ENCODE measurements at places on chromosomes 1 and 21. TPM values are rescaled to one million over a fixed set of nuclear protein-coding genes. Genes with fewer than 3 reads are reported as not detected.

DNA sequence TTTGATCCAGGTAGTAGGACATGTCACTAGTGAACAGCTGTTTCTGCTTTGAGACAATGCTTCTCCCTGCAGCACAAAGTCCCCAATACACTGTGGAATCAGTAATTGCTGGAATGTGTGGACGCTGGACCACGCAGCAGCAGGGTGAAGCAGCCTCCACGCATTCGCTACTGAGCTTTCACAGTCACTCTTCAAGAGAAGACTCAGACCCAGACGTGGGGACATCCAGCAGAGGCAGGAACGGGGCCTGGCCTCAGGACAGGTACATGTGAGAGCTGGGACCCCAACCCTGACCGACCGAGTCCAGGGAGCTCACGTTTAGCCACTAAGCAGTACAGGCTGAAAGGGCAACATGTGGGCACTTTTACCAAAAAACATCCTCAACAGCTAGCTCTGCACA is 34.1 kb upstream of the PRDM15 start:
- DNase-seq = no peak
- H3K27me3 ChIP-seq = no peaks in the 10 kb centered on the region
- no peak overlapping the region for H3K4me3 ChIP-seq
- H3K4me1 ChIP-seq = no peaks in the 10 kb centered on the region
- peaks cover 19% of the 10 kb centered on the region for H3K36me3 ChIP-seq
- H3K27ac ChIP-seq = no peak overlapping the region

DNA sequence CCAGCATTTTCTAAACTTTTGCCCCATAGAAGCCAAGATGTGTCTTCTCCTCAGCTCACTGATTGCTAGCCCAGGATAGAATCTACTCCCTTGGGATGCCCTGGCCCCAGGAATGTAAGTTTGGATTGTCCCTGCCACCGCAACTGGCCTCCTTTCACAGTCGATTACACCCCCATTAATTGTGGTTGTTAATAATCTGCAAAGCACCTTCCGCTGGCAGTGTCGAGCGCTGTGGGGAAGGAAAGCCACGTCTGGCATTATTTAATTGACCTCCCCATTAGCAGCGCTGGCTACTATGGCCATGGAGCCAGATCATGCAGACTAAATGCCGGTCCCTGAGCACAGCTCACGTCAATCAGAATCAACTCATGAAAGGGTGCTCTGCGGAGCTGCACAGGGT is 597.3 kb upstream of the PLXNA2 start:
- DNase-seq = no peak
- H3K4me3 ChIP-seq = no peak overlapping the region
- H3K27ac ChIP-seq = no peak overlapping the region
- no peaks in the 10 kb centered on the region for H3K36me3 ChIP-seq
- H3K4me1 ChIP-seq = no peaks in the 10 kb centered on the region

- no peaks in the 10 kb centered on the region for H3K36me3 ChIP-seq
- H3K4me3 ChIP-seq = no peak overlapping the region
- peaks cover 25% of the 10 kb centered on the region for H3K4me1 ChIP-seq
- H3K27me3 ChIP-seq = no peaks in the 10 kb centered on the region
These were observed 8.6 kb downstream of the MACO1 start for GRCh38 chr1:25439287-25439686.

DNA sequence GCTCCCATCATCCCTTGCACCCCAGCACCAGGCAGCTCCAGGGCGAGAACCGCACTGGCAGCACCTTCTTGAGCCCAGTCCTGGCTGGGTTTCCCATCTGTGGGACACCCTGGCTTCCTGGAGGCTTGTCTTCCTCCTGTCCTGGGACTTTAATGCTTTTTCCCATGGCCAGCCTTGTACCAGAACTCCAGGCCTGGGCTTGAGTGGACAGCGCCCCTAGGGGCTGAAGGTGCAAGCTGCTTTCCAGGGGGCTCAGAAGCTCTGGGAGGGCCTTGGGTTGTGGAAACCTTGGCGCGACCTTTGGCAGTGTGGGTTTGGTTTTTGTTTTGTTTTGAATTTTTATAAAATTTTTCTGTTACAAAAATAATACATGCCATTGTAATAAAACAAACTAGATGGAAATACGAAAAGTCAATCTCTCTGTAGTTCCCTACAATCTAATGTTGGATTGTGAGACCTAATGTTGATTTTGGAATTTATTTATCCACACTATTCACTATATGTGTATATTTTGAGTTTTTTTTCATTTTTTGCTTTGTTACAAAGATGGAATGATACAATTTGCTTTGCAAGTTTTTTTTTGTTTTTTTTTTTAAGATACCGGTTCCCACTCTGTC is 33.8 kb upstream of the RPL11 start:
- H3K27me3 ChIP-seq = no peaks in the 10 kb centered on the region
- no peaks in the 10 kb centered on the region for H3K4me1 ChIP-seq
- H3K27ac ChIP-seq = no peak overlapping the region

DNA sequence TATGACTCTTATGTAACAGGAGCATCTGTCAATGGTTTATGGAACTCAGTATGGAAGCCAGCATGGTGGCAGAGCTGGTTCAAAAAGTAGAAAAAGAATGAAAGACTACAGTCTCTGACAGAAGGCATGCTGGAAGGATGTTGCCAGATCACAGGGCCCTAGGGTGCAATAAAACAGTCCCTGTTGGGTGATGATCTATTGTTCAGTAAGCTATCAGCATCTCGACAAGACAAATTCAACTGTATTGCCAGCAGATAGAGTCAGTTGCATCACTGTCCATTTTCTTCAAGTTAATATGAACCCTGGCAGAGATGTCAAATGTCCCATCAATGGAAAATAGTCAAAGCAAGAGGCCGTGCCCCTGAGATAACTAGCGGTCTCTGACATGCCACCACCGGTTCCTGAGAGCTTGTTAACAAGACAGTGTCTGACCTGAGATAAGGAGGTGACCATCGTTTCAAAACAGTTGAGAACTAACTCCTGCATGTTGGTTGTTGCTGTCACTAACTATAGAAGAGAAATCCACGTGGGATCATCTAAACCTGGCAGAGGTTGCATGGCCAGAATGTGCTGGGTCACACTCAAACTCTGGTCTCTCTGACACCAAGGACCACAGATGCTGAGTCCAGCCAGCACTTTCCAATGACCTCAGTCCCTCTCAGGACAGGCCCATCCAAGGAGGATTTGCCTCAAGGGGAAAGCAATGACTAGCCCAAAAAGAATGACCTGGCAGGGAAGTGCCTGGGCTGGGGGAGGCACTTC is 125.9 kb downstream of the RIPK4 start:
- H3K4me1 ChIP-seq = no peaks in the 10 kb centered on the region
- DNase-seq = no peak
- no peaks in the 10 kb centered on the region for H3K36me3 ChIP-seq
- no peak overlapping the region for H3K27ac ChIP-seq
- no peak overlapping the region for H3K4me3 ChIP-seq
- H3K27me3 ChIP-seq = no peaks in the 10 kb centered on the region

DNA sequence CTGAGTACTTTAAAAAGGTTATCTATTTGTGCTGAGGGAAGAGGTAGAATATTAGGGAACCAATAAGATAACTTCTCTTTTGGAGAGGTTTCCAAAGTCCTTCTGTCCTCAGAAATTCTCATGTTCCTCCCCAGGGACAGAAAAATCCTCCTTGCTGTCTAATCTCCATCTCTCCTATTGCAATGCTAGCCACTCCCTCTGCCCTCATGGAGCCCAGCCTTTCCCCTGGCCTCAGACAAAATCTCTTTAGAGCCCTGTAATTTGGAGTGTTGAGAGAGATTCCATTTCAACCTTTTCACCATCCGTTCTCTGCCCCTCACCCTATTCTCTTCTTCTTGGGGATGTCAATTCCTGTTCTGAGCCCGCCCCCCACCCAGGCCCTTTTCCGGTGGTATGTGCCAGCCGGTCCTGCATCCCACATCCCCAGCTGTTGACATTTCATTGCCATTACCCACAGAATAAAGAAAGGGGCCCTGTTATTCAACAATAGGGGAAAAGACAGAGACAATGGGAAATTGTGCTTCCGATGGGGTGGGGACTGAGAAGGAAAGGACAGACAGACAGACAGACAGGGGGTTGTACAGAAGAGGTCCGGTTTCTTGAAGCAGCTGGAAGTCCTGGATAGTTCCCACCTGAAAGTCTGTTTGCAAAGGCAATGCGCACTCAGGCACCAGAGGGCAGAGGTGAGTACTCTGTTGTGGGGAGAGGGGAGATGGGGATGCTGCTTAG is at the start of gene HAPLN2:
Gene HAPLN2, plus strand, starts transcription at position 563 of the 729 bp plus-strand sequence. CDS start 4,076 bp downstream, outside the sequence.
- no peak for DNase-seq
- no peak within 1 kb of the TSS for H3K4me3 ChIP-seq
- H3K27me3 ChIP-seq = peaks cover 17% of the 10 kb centered on the region

- H3K4me1 ChIP-seq = no peaks in the 10 kb centered on the region
- no peaks in the 10 kb centered on the region for H3K27me3 ChIP-seq
- DNase-seq = no peak
- peaks cover 34% of the 10 kb centered on the region for H3K36me3 ChIP-seq
- H3K4me3 ChIP-seq = no peak overlapping the region
- no peak overlapping the region for H3K27ac ChIP-seq
These were observed 24.8 kb downstream of the RNF19B start for GRCh38 chr1:32939655-32940371.

DNA sequence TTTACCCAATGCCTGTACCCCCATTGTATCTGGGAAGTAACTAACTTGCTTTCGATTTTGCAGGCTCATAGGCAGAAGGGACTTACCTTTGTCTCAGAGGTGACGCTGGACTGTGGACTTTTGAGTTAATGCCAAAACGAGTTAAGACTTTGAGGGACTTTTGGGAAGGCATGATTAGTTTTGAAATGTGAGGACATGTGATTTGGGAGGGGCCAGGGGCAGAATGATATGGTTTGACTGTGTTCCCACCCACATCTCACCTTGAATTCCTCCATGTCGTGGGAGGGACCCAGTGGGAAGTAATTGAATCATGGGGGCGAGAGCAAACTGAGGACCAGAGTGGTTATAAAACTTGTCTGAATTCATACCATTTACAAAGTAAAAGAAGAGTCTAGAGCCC is 77.1 kb upstream of the HOOK1 start:
- H3K36me3 ChIP-seq = no peaks in the 10 kb centered on the region
- H3K4me3 ChIP-seq = no peak overlapping the region
- H3K27ac ChIP-seq = no peak overlapping the region

DNA sequence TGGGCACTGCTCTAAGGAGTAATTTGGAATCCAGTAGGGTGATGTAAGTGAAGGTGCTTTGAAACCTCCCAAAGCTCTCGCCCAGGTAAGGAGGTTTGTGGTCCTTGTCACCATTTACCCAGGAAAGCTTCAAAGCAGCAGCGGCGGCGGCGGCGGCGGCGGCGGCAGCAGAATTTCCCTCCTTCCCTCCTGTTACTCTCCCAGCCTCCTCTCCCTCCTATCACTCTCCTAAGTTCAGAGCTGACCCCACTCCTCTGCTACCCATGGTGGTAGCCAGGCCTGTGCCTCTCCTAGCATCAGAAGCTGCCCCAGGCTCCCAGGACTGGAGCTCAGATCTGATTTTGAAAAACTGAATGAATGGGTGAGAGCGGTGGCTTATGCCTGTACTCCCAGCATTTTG is 60.7 kb downstream of the ACBD3 start:
- H3K27ac ChIP-seq = no peak overlapping the region
- no peaks in the 10 kb centered on the region for H3K36me3 ChIP-seq
- no peak overlapping the region for H3K4me3 ChIP-seq
- H3K4me1 ChIP-seq = peaks cover 18% of the 10 kb centered on the region
- no peaks in the 10 kb centered on the region for H3K27me3 ChIP-seq

- no peak for DNase-seq
- no peak overlapping the region for H3K27ac ChIP-seq
- H3K36me3 ChIP-seq = no peaks in the 10 kb centered on the region
- no peaks in the 10 kb centered on the region for H3K27me3 ChIP-seq
- H3K4me1 ChIP-seq = no peaks in the 10 kb centered on the region
- no peak overlapping the region for H3K4me3 ChIP-seq
These were observed 42.0 kb downstream of the TMEM51 start for GRCh38 chr1:15195420-15196052.

Gene PAPPA2
- 0.29 TPM for total RNA-seq

Gene FMN2
- total RNA-seq = not detected

Gene VWA5B1
- total RNA-seq = not detected

Gene THRAP3
- 167 TPM for total RNA-seq

Gene PGLYRP3
- total RNA-seq = not detected

Gene OR2AK2
- total RNA-seq = not detected

Gene ARMH1
- 33.3 TPM for total RNA-seq
